ENCODE measurements at places on chromosomes 1 and 21.
A peak's percentile ranks its signal among the peaks of the same experiment; 100 is the strongest.

- no peak for DNase-seq
Observed at GRCh38 chr1:160883581-160884513, 1.1 kb downstream of the ITLN1 start.

GRCh38 chr1:226489718-226490425 lies 58.7 kb upstream of the STUM start:
- DNase-seq: no peak

GRCh38 chr1:209504571-209504970 lies 78.9 kb upstream of the CAMK1G start:
- DNase-seq: no peak

GRCh38 chr1:10852486-10852885 lies 56.0 kb upstream of the CASZ1 start:
- no peak for DNase-seq

- DNase-seq: peak; percentile 22
Observed at GRCh38 chr21:41711416-41712007, 55.3 kb downstream of the RIPK4 start.

GRCh38 chr1:112501810-112502641 lies 6.7 kb upstream of the WNT2B start:
- DNase-seq: no peak

GRCh38 chr1:214603819-214604252 lies 841 bp downstream of the CENPF start:
- no peak for DNase-seq

DNA sequence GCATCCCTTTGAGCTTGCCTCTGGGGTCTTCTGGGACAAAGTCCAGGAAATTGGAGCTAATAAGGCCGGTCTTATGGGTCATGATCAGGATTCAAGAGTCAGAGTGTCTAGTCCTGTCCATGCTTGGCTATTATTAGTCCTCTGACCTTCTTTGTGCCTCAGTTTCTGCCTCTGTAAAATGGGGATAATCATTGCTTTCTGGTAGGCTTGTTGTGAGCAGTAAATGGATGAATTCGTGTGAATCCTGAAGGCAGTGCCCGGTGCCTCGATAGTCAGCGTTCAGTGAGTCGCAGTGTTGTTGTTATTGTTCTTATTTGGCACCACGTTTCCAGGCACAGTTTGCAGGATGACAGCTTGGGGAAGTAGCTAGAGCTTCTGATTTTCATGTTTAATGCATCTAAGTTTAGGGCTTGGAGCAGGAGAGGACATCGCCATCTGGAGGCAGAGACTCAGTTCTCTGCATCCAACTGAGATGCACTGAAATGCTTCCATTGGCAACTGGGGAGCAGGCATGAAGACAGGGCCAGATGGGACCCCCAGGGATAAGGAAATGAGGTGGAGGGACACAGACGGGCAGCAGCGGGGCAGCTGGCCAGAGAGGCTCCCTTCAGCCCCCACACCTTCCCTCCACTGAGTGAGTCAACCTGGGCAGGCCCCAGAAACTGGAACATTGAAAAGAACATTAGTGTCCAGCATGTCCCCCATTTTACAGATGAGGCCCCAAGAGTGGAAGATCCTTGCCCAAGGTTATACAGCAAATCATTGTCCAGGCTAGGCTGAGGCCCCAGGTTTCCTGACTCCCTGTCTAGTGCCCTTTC lies 160.3 kb downstream of the PTPRU start:
- DNase-seq: peak; percentile 28

DNA sequence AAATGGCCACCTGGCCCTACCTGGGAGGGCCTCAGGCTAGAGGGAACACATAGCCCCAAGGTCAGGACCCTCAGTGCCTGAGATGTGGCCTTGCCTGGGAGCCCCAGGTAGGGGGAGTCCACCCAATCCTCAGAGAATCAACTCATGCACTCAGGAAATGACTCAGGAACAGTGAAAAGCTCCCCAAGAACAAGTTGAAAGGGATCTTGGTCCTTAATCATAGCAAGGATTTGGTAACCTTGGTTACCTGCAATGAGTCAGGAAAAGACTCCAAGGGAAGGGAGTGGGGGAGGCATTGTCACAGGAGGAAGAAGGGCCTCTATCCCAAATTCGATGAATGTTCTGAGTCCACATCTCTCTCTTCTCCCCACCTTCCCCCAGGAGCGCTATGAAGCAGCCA lies 17.0 kb downstream of the MAP7D1 start:
- DNase-seq: no peak

GRCh38 chr21:37644636-37645035 lies 271.6 kb downstream of the KCNJ6 start:
- no peak for DNase-seq

- no peak for DNase-seq
Observed at GRCh38 chr21:27371975-27372331, 405.1 kb upstream of the ADAMTS5 start.

- DNase-seq: peak; percentile 14
Observed at GRCh38 chr1:45647248-45648021, 23.6 kb upstream of the CCDC17 start.

GRCh38 chr1:19096036-19096833 lies 113.8 kb downstream of the UBR4 start:
- no peak for DNase-seq

Measured in DMS153 (cell line).